ENCODE measurements at places on chromosomes 7 and 10.

DNA sequence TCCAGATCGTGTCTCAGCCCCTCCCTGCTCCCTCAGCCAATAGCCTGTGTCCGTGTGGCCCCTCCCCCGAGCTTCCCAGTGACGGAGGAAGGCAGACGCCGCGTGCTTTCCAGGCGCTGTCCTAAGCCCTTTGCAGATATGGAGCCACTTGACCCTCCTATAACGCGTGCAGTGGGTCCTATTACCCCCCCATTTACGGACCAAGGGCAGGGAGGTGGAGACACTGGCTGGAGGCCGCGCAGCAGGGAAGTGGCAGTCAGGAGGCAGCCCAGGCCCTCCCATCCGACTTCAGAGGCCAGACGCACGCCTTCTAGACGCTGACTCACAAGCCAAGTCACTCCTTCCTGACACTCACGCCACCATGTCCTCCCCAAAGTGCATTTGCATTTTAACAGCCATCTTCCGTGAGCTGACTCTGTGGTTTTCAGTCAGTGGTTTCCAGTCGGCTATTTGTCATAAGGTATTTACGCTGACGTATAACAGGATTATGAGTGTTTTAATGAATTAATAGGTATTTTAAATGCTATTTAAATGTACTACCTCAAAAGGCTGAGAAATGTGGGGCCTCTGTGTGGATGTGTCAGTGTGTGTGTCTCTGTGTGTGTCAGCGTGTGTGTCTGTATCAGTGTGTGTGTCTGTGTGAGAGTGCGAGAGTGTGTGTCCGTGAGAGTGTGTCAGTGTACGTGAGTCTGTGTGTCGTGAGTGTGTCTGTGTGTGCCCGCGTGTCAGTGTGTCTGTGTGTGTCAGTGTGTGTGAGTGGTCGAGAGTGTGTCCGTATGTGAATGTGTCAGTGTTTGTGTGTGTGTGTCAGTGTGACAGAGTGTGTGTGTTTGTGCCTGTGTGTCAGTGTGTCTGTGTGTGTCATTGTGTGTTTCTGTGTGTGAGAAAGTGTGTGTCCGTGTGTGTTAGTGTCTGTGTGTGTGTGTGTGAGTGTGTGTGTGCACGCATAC lies 92.0 kb upstream of the INSIG1 start:
- no peak for DNase-seq

- DNase-seq = no peak
Observed at GRCh38 chr7:39971924-39972323, 21.9 kb downstream of the CDK13 start.

DNA sequence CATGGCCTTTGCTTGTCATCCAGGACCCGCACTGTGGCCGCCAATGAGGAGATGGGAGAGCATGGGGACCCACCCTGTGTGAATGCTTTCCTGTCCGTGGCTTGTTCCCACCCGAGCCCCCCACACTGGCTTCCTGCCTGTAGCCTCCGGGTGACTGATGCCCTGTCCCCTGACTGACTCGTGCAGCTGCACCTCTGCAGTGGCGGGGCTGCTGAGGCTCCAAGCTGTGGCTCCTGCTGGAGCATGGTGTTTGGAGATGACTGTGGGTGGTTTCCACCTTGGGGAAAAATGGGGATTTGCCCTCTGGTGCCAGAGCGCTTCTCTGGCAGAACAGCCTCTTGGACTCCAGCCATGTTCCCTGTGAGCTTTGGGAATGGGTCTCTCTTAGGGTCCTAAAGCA lies 2.1 kb downstream of the CAMK1D start:
- no peak for DNase-seq

DNA sequence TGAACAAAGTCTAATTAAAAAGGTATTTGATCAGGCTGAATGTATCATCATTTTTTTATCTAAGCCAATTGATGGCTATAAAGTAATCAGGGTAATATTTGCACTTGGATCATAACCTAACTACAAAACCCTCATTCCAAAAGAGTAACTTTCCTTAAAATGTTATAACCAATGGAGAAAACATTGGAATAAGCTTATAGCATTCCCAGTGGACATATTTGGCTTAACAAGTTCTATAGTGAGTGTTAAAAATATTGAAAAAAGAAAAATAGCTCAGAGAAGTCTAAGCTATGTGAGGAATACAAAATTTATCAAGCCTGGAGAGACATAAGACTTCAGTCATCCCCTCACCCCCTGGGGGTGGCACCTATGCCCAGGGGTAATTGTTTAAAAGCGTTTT lies 358.8 kb downstream of the LRRTM3 start:
- DNase-seq = no peak

GRCh38 chr10:62154231-62154630 lies 114.4 kb downstream of the RTKN2 start:
- DNase-seq = no peak

DNA sequence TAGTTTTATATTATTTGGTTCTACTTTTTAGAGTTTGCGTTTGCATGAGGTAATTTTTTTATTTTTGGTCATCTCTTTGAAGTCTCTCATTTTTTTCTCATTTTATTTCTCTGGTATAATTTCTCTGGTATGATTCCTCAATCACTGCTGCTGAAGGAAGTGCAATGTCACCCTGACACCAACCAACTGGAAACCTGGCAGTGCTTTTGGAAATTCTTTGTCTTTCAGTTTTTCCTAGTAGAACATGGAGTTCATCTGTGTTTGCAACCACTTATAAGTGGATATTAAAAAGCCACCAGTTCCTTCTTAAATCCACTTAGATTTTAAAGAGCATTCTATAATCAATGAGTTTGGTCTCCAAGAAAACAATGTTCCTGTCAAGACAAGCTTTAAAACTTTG lies 291.8 kb downstream of the PRKG1 start:
- DNase-seq = no peak

GRCh38 chr10:131099028-131099726 lies 212.3 kb downstream of the TCERG1L start:
- DNase-seq = no peak

DNA sequence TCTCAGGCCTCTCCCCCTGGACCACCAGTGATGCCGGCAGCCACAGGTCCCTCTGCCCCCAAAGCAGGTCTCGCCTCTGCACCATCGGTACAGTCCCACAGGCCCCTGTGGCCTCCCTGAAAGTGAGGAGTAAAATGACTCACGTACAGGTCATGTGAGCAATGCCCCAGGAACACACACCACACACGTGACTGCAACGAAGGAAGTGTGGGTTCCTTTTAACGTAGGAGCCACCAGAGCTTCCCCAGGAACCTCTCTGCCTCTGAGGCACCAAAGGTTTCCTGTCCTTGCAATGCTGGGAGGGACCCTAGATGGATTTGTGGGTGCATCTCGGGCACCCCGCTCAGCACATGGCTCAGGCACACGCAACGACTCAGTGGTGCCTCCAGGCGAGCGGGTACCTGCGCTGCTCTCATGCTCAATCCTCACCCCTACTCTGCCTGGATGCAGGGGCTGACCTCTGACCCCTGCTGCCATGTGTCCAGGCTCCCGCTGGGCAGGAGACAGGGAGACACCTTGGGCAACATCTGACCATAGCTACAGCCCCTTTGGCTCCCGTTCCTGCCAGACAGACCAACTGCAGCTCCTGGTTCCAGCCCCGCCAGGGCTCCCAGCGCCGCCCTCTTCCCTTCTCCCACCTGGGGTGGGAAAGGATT lies 120.7 kb downstream of the PRKAG2 start:
- no peak for DNase-seq

DNA sequence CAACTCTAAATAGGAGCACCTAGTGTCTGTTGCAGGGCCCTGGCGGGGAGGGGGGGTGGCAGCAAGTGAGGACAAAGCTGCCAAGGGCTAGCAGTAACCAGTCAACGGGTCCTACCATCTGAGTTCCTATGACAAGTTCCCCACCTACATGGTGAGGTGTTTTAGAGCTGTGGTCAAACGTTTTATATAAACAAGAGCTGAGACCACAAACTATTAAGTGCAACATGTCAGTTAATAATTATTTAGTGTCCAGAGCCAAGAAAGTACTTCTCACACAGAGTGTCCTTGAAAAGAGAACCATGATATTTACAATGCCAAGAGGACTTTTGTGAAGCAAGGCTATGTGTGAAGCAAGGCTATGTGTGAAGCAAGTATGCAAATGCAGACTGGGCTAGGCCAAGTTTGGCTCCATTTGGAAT lies 434.7 kb downstream of the TNS3 start:
- DNase-seq = no peak

- no peak for DNase-seq
Observed at GRCh38 chr7:150756858-150757257, 19.6 kb downstream of the GIMAP5 start.

- no peak for DNase-seq
Observed at GRCh38 chr7:135428011-135428410, 81.9 kb downstream of the CNOT4 start.

- no peak for DNase-seq
Observed at GRCh38 chr7:54581511-54581910, 39.3 kb downstream of the VSTM2A start.

DNA sequence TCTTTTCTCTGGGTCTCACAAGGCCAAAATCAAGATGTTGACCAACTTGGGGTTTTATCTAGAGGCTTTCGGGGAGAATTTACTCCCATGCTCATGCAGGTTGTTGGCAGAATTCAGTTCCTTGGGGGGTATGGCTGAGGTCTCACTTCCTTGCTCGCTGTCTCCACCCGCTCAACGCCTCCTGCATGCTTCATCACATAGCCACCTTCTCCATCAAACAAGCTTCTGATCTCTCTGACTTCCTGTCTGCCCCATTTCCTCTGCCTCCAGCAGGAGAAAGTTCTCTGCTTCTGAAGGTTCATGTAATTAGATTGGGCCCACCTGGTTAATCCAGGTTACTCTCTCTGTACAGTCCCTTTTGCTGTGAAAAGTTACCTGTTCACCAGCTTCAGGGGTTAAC lies 179.1 kb upstream of the FZD1 start:
- DNase-seq = no peak
